Activated T-helper 1 cell treated with Interleukin-2 at 50 U/mL for 16 hours (primary cell): ENCODE measurements at places on chromosomes 12 and 14.

DNA sequence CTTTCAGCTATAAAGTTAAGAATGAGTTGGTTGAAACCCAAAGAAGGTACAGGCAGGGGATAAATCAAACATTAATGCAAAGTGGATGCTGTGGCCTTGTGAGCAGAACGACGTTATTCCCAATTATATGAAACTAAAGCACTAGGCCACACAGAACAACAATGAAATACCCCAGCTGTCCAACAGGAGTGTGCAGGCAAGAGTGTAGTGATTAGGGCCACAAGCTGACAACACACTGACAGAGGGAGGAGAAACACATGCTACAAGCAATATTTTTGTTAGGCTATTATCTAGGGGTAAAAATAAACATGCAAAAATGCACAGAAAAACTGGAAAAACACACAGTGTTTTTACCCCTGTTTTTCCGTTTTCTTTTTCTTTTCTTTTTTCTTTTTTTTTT lies 15.0 kb downstream of the MAP3K9 start:
- no peak for DNase-seq

DNA sequence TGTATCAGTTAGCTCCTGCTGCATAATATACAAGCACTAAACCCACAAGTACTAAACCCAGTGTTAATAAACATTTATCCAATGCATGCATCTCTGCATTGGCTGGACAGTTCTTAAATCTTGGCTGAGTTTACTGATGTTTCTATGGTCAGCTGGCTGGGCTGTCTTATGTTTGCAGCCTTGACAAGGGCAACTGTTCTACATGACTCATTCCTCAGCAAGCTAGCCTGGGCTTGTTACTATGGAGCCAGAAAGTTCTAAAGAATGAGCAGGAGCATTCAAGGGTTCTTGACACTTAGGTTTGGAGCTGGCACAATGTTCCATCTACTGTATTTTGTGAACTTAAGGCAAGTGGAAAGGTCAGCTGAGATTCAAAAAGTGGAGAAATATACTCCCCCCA lies 199.1 kb downstream of the GLT1D1 start:
- no peak for DNase-seq

GRCh38 chr14:54048736-54049135 lies 92.1 kb upstream of the BMP4 start:
- DNase-seq: no peak

DNA sequence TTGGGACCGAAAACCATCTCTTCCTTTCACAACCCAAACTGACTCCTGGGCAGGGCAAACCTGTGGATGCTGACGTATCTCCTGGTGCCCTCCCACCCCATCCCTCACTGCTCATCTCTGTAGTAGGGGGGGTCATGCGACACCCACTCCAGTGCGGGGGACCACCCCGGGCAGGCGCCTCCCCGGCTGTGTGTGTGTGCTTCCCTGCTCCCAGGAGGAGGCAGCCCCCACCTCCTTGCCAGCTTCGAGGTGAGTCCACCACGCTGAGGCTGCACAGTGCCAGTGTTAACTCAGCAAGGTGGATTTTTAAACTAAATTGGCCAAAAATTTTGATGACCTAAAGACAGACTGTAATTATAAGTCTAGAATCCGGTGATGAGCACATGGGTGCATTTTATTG lies 46.2 kb upstream of the BEGAIN start:
- DNase-seq: no peak

DNA sequence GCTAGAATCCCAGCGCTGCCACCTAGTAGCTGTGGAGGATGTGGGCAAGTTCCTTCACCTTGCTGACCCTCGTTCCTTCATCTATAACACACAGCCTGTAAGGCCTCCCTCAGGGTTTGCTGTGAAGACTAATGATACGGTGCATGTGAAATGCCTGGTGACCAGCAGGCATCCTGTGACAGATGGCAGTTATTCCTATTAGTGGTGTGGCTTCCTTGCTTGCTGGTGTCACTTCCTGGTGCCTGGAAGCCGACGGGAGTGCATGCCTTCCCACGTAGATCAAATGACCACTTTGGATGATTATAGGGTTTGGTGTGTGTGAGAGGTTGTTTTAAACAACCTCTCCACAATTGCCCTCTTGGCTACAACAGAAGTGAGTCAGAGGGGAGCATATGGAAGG lies 894.9 kb downstream of the VRK1 start:
- no peak for DNase-seq

DNA sequence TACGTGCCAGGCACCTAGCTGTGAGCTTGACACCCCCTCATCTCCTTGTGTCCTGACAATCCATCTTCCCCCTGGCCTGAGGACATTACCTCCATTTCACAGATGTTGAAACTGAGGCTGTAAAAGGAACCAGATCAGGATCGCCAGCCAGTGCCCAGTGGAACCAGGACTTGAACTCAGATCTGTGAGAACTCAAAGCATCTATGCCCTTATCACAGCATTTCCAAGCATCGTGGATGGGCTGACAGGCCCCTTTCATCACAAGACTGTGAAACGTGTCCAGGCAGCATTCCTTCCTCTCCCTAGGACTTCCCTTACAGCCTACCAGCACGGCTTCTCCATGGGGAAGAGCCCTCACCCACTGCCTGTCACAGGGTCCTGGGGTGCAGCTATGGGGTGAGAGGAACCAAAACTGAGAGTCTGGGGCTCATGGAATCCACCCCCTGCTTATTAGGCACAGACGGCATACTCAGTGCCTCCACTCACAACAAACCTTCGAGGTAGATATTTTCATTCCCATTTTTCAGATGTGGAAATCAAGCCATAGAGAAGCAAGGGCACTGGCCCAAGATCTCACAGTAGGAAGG lies 26.9 kb downstream of the CMKLR1 start:
- DNase-seq: no peak

GRCh38 chr14:38122241-38122640 lies 85.5 kb upstream of the SSTR1 start:
- DNase-seq: no peak
